ENCODE measurements at places on chromosomes 3 and 15.

GRCh38 chr3:52563984-52564383 lies 27.6 kb downstream of the UQCC5 start:
- DNase-seq, result no peak

DNA sequence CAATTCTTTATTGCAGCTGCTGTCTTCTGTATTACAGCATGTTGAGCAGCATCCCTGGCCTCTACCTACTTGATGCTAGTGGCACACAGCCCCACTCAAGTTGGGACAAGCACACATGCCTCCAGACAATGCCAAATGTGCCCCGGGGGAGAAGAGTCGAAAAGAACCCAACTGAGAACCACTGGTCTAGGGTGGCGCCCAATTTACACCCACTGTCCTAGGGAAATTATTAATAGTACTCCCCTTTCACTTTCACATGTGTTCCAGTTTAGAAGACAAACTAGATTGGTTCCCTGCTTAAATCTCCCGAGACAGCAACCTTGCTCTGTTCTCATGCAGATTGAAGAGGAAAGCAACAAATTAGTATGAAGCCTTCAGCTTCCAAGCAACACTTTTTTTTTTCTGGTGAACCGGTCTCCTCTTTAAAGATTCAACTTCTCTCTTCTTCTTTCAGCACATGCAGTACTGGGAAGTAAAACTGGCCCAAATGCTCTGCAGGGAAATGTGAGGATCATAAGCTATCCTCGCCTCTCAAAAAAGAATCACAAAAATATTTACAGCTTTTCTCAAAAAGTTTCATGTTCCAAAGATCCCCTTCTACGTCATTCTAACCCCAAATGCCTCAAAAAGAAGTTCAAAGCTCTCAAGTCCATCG lies 823.9 kb upstream of the CFAP20DC start:
- DNase-seq, result no peak

DNA sequence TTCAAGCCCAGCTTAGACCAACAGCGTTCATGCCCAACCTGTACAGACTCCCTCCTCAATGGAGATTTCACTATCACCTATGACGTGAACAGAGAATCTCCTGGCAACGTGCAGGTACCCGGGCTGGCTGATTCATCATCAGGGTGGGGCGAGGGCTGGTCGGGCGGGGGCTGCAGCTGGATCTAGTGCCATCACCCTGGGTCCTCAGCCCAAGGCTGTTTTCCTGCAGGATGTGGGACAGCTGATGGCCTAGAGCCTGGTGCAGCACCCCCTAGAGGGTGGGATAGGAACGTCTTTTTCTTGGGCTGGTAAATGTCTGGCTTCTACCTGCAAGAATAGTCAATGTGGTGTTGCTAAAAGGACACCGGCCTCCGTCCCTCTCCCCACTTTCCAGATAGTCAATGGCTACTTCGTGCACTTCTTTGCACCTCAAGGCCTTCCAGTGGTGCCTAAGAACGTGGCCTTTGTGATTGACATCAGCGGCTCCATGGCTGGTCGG lies 4.4 kb downstream of the ITIH3 start:
- DNase-seq, result no peak

GRCh38 chr3:38284756-38285150 lies 2.7 kb downstream of the SLC22A14 start:
- DNase-seq, result no peak

- DNase-seq, result peak; percentile 51
These were observed 1.2 kb downstream of the KIF23 start for GRCh38 chr15:69415381-69415780.

DNA sequence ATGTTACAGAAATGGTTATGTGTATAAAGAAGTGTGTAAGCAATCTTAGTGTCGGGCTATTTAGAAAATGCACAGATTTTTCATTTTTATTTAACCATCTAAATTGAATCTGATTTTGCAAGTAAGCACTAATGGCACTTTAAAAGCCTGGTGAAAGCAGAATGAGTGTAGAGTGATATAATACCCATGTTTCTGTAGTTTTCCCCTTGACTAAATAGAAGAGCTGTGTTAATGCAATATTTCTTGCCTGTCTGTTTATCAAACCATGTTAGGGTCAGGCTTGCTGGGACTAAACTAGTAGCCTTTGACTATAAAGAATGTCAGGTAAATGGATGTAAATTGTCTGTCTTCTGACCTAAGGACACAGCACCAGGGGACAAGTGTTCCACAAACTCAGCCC lies 714.0 kb downstream of the CADM2 start:
- no peak for DNase-seq

Data from astrocyte (in vitro differentiated cells and primary cell).